ENCODE measurements at places on chromosomes 5 and 9.

GRCh38 chr9:8718121-8718725, 918.6 kb upstream of the DMAC1 start:
- no peak for DNase-seq

GRCh38 chr9:87889882-87890252, 7.2 kb downstream of the SPATA31E1 start:
- DNase-seq, result no peak

DNA sequence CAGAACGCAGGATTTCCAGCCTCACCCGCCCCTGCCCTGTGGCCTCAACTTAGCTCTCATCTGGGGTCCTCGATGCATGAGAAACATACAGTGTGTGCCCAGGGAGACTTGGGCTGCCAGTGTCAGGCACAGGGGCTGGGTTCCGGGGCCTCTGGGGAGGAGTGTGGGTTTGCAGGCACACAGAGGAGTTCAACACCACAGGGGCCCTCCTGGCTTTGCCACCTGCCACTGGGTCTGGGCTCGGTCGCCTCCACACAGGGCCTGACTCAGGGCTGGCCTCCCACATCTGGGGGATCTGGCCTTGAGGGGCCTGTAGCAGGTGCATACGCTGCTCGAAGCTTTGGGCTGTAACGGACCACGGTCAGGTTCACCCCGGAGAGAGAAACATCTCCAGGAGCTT, 111.6 kb downstream of the COL5A1 start:
- DNase-seq, result no peak

GRCh38 chr5:168874713-168875380, 295.7 kb upstream of the PANK3 start:
- no peak for DNase-seq

All from stimulated activated CD4-positive, alpha-beta T cell treated with anti-CD3 and anti-CD28 coated beads, Interleukin-1b, Interleukin-23, amount 100 ng/mL, for 1 hour (primary cell).